Liver (tissue), 10 donors: ENCODE measurements at places on chromosomes 2 and 18.

DNA sequence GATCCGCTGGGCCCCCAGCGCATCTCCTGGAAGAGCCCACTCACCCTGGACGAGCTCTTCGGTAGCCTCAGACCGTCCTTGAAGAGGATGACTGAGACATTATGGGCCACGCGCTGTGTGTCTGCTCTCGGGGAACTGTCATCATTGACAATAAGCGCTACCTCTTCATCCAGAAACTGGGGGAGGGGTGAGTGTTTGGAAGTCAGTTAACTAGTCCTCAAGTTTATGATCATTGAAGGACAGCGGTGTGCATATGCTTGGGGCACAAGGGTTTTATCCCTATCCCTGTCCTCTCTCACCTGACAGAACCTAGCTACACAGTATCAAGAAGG, 586 bp downstream of the STK16 start:
- no peak for DNase-seq

- DNase-seq = no peak
Measured at GRCh38 chr2:75465317-75465984, 95.3 kb downstream of the EVA1A start.

GRCh38 chr2:108574332-108574731, 40.1 kb downstream of the LIMS1 start:
- no peak for DNase-seq

DNA sequence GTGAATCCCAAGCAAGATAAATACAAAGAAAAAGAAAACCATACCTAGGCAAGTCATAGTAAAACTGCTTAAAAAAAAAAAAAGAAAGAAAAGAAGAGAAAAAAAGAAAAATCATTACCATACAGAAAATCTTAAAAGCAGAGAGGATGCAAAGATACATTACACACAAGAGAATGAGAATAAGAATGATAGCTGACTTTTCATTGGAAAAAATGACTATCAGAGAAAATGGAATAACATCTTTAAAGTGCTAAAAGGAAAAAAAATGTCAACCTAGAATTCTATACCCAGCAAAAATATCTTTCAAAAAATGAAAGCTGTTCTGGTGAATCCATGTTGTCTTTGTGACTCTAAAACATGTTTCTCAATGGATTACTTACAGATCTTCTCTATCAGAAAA, 66.2 kb downstream of the REEP1 start:
- no peak for DNase-seq

- no peak for DNase-seq
Measured at GRCh38 chr2:188889187-188889586, 85.0 kb upstream of the COL3A1 start.
